Left renal cortex interstitium (tissue), 4 donors: ENCODE measurements at places on chromosomes 1 and 21. TPM values are rescaled to one million over a fixed set of nuclear protein-coding genes. Genes with fewer than 3 reads are reported as not detected.

MYOC gene
- 0.11 TPM for polyA plus RNA-seq

DNA sequence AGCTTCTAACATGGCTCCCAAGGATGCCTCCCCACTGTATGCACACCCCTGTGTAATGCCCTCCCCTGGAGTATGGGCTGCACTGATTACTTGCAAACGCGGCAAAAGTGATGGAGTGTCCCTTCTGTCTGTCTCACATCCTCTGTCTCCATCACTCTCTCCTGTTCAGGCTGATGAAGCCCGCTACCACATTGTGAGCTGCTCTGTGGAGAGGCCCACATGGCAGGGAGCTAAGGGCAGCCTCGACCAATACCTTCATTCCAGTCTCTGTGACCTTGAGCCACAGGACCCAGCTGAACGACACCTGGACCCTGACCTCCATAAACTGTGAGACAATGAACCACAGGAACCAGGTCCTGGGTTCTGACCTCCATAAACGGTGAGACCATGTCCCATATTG is 154.1 kb upstream of the ETV3 start:
- DNase-seq = no peak

DNA sequence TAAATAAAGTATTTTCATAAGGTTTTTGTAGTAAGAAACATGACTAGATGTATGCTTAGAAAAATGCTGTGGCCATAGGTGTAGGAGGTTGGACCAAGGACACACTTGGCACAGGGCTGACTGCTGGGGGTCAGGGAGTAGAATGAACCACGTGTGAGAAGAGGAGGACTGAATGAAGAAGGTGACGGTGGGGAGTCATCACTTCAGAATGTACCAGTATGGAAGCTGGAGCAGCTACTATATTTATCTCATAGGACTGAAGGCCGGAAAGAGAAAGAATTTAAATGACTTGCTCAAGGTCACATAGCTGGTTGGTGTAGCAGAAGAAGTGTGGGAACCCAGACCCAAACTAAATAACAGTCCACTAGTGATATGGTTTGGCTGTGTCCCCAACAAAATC is 79.8 kb upstream of the HAO2 start:
- no peak for DNase-seq

GRCh38 chr21:41611966-41612606 is 104.1 kb upstream of the TMPRSS2 start:
- DNase-seq = no peak

DNA sequence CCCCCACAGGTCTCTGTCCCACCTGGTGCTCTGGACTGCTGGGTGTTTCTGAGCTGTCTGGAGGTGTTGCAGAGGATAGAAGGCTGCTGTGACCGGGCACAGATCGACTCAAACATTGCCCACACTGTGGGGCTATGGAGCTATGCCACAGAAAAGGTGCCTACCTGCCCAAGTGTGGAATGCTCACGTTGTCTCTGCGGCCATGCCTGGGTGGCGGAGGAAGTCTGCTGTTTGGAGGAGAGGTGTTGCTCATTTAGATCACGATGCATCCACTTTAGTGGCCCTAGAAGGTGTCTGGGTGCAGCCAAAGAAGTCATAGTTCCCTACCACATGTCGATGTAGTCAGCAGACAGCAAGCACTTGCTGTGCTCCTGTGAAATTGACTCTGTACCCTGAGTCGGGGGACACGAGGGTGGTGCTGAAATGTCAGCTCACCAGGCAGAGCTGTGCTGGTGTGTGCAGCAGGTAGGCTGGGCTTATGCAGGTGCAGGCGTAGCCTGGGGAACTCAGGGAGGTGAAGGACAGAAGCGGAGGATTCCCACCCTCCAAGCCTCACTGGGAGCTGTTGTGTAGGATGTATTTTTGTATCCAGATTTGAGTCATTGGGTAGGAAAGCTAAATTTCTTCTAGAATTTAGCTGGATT is 32.8 kb upstream of the PWP2 start:
- DNase-seq = no peak

DNA sequence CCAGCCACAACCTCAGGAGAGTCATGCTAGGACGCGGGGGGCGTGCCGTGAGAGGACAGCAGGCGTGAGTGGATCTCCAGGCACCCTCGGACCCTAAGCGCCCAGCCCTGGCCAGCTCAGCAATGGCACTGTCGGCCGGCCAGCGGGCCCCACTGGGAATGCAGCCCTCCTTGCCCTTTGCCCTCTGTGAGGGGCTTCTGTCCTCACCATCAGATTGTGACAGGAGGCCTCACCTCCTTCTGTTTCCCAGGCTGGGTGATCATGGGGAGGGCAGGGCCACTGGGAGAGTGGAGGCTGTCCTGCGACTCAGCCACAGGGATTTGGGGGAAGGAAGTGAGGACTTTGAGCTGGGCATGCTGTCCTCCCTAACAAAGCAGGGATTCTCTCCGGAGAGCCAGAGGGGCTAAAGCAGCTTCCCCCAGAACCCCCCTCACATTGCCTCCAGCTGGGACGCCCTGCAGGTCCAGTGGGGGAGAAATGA is 6.6 kb upstream of the LRRC3 start:
- DNase-seq = no peak

DNA sequence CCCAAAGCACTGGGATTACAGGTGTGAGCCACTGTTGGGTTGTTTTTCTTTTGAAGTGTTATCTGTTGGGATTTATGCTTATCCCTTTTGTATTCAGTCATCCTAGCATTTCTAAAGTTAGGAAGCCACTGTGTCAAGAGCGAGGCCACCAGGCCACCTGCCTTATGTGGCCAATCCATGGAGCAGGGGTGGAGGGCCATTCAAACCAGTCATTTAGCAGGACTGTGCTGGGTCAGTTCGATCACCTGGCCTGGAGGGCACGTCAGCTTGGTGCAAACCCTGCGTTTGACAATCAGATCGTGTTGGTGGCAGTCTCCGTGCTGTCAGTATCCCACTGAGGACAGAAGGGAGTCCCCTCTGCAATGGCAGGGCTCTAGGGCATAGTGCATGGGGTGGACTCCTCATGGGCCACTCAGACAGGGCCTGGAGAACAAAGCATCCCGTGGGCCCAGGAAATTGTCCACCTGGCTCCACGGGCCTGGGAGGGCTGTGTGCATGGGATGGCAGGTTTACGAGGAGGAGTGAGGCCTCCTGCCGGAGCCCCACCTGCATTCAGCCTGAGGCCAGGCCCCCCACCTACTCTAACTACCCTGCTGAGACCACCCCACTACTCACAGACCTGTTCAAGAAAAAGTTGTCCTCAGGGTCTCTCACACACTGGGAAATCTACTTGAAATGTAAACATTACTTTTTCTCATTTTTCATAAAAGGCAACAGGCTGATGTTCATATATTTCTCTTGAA is 242.3 kb downstream of the SDCCAG8 start:
- DNase-seq = no peak
